ENCODE measurements at places on chromosomes 16 and 17. TPM values are rescaled to one million over a fixed set of nuclear protein-coding genes. Genes with fewer than 3 reads are reported as not detected.

USP22 gene
- polyA plus RNA-seq = 172 TPM

MFSD6L gene
- polyA plus RNA-seq = not detected

RNF213 gene
- 57.5 TPM for polyA plus RNA-seq

DOC2A gene
- polyA plus RNA-seq = 10.3 TPM

OR1A1 gene
- not detected for polyA plus RNA-seq

RASL10B gene
- polyA plus RNA-seq = 4.3 TPM

TACO1 gene
- polyA plus RNA-seq = 32.7 TPM

- H3K27me3 ChIP-seq = no peaks in the 10 kb centered on the region
- no peak overlapping the region for H3K27ac ChIP-seq
- no peak for DNase-seq
- H3K36me3 ChIP-seq = peaks cover 4% of the 10 kb centered on the region
Measured at GRCh38 chr17:80942423-80943345, 49.0 kb upstream of the CHMP6 start.

DNA sequence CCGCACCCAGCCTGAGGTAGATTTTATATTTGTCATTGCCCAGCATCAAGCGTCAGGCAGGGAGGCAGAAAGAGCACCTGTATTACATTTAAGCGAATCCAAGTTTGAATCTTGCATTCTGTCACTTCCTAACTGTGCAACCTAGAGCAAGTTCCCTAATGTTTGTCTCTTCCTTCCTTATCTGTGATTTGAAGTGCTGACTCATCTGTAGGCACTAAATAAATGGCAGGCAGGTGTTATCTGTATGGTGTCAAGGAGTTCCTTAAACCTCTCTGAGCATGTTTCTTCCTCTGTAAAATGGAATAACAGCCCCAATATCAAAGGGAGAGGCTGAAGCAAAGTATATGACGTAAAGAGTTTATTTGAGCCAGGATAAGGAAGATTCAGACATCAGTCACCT, 24.3 kb downstream of the GP2 start:
- no peak overlapping the region for H3K27ac ChIP-seq
- no peaks in the 10 kb centered on the region for H3K27me3 ChIP-seq
- H3K4me3 ChIP-seq = no peak overlapping the region
- no peak for DNase-seq

DNA sequence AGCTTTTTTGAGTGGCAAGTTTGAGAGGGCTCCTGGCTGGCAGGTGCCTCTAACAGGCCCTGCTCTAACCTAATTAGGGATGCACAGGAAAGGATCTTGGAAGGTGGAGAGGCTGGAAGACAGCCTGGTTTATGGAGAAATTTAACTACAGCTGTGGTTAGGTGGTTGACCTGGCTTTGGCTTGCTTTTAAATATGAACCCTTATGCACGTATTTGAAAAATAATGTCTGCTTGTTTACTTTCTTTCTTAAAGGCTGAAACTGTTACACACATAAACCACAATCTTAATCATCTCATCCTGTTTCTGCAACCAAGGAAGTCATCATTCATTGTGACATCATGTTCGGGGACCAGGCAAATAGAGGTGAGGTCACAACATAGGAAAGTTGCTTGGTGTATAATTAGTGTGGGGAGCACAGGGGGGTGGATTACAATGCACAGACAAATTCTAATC, 23.1 kb upstream of the DHRS13 start:
- no peak for DNase-seq
- peaks cover 16% of the 10 kb centered on the region for H3K4me1 ChIP-seq
- peaks cover 34% of the 10 kb centered on the region for H3K36me3 ChIP-seq
- no peak overlapping the region for H3K4me3 ChIP-seq
- peak overlapping the region; percentile 60 for H3K27ac ChIP-seq

GRCh38 chr17:72334205-72334604, 213.4 kb downstream of the SOX9 start:
- H3K4me3 ChIP-seq = no peak overlapping the region
- no peak for DNase-seq
- no peak overlapping the region for H3K27ac ChIP-seq
- H3K36me3 ChIP-seq = no peaks in the 10 kb centered on the region
- H3K27me3 ChIP-seq = no peaks in the 10 kb centered on the region
- H3K4me1 ChIP-seq = peaks cover 14% of the 10 kb centered on the region

DNA sequence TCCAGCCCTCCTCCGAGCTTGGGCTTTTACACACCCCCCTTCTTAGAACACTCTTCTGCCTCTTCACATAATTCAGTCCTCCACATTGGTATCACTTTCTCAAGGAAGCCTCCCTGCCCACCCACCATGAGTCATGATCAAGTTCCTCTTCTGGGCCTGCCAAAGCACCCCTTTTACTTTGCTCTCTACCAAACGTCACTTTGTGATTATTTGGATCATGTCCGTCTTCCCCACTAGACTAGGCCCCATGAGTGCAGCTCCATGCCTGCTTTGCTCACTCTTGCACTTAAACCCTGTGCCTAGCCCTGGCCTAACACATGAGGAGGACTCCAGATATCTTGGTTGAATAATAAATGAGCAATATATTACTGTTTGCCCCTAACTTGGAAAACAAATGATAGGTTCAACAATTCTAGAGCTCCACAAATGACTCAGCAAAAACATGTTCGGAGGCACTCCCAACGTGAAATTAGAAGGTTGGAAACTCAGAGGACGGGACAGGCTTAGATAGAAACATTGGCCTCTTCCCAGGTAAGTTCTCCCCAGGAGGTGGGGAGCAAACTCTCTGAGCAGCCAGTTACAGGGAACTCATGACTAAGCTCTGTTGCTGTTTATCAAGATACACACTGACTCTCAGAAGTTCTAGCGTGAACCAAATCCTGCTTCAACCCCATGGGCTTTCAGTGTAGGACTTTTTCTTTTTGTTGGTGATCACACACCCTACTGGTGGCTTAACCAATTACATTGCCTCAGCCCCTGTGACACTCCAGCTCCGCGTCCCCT, 28.3 kb downstream of the G6PC1 start:
- H3K27me3 ChIP-seq = peaks cover 4% of the 10 kb centered on the region
- H3K4me3 ChIP-seq = no peak overlapping the region
- no peaks in the 10 kb centered on the region for H3K4me1 ChIP-seq

GRCh38 chr16:11996433-11997330, 20.1 kb downstream of the SNX29 start:
- no peaks in the 10 kb centered on the region for H3K36me3 ChIP-seq
- no peaks in the 10 kb centered on the region for H3K4me1 ChIP-seq
- DNase-seq = no peak

- H3K27me3 ChIP-seq = no peaks in the 10 kb centered on the region
- H3K27ac ChIP-seq = no peak overlapping the region
- H3K4me1 ChIP-seq = peaks cover 16% of the 10 kb centered on the region
- peaks cover 24% of the 10 kb centered on the region for H3K36me3 ChIP-seq
Measured at GRCh38 chr16:50213939-50214519, 52.3 kb upstream of the ADCY7 start.

- no peak for DNase-seq
- H3K27ac ChIP-seq = no peak overlapping the region
- peaks cover 14% of the 10 kb centered on the region for H3K4me1 ChIP-seq
- peaks cover 6% of the 10 kb centered on the region for H3K36me3 ChIP-seq
- no peak overlapping the region for H3K4me3 ChIP-seq
- no peaks in the 10 kb centered on the region for H3K27me3 ChIP-seq
Measured at GRCh38 chr17:63596856-63597586, 3.7 kb upstream of the TACO1 start.

GRCh38 chr16:20839504-20839903, 33.2 kb downstream of the REXO5 start:
- H3K4me1 ChIP-seq = no peaks in the 10 kb centered on the region
- no peak overlapping the region for H3K4me3 ChIP-seq
- no peak overlapping the region for H3K27ac ChIP-seq
- H3K36me3 ChIP-seq = peaks cover 38% of the 10 kb centered on the region

DNA sequence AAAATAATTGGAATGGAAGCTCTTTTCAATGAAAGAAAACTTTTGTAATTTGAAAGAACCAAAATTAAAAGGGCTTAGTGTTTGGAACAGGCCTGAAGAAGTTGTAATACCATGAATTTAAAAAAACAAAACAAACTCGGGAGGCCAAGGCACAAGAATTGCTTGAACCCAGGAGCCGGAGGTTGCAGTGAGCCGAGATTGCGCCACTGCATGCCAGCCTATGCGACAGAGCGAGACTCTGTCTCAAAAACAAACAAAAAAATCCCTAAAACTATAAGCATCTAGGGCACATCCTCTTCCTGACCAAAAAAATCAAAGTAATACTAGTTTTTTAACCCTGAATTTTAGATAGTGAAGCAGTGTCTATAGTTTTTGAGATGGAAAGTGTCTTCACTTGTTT, 12.7 kb downstream of the CLTC start:
- no peak for DNase-seq
- H3K27me3 ChIP-seq = no peaks in the 10 kb centered on the region
- peaks cover 8% of the 10 kb centered on the region for H3K36me3 ChIP-seq
- H3K4me1 ChIP-seq = peaks cover 18% of the 10 kb centered on the region
- no peak overlapping the region for H3K4me3 ChIP-seq

DNA sequence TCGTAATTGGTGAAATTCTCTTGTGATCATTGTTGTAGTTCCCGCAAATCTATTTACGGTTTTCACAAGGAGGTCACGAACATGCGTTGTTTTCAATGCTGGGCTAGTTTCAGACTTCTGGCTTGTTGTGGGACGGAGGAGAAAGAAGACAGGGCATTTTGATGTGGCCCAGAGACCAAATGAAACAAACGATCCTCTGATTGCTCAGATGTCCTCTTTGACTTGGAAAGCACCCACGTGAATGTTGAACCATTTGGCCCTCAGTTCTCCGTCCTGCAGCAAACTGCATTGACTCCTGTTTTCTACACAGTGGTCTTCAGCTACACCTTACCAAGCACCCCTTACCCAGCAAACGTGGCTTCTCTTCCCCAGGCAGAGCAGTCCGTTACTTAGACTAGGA, 391.0 kb downstream of the WWOX start:
- no peak overlapping the region for H3K27ac ChIP-seq
- H3K4me3 ChIP-seq = no peak overlapping the region
- H3K27me3 ChIP-seq = no peaks in the 10 kb centered on the region
- H3K4me1 ChIP-seq = no peaks in the 10 kb centered on the region
- no peak for DNase-seq

- H3K36me3 ChIP-seq = no peaks in the 10 kb centered on the region
- H3K4me3 ChIP-seq = no peak overlapping the region
- no peaks in the 10 kb centered on the region for H3K27me3 ChIP-seq
- no peaks in the 10 kb centered on the region for H3K4me1 ChIP-seq
Measured at GRCh38 chr16:69048328-69049120, 56.9 kb upstream of the HAS3 start.

DNA sequence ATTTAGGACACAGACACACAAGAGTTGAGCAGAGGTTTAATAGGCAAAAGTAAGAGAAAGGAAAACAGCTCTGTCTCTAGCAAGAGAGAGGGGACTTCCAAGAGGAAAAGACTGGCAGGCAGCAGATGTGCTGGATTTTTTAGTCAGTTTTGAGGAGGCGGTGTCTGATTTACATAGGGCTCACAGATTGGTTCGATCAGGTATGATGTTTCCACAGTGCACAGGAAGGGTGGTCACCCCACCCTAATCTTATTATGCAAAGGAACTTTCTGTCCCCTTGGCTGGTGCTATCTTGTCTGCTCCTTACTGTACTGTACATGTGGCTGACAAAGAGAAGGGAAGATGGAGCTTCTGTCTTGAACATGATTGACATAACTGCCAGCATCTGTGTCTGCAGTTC, 25.3 kb downstream of the BFAR start:
- H3K36me3 ChIP-seq = peaks cover 47% of the 10 kb centered on the region
- DNase-seq = no peak
- H3K27ac ChIP-seq = no peak overlapping the region
- no peak overlapping the region for H3K4me3 ChIP-seq

DNA sequence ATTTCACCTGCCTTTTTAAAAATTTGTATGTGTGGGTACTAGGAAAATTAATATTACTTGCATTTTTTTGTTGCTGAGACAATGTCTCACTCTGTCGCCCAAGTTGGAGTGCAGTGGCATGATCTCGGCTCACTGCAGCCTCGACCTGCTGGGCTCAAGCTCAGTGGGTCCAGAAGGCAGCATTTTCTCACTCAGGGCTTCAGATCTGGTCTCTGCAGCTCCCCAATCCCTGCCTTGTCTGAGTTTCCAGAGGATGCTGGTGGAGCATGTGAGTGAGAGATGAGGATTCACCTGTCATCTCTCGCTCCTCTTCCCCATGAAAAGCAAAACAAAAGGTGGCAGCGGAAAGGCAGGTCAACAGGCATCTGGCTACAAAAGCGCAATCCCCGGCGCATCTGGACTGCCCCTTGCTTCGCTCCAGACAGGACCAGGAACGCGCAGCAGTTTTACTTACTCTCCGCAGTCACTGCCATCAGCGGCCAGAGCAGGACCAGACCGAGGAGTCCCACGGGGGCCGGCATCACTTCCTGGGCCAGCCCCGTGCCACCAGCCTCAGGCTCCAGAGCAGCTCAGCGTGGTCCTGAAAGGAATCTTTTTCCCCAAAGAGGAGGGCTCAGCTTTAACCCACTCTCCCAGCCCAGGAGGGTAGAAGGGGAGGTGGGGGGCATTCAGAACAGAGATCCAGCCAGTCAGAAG, 59.9 kb downstream of the LITAF start:
- no peaks in the 10 kb centered on the region for H3K4me1 ChIP-seq
- H3K27ac ChIP-seq = no peak overlapping the region
- no peaks in the 10 kb centered on the region for H3K27me3 ChIP-seq
- peak; percentile 72 for DNase-seq

GRCh38 chr17:7982666-7983065, 19.7 kb upstream of the GUCY2D start:
- H3K27me3 ChIP-seq = no peaks in the 10 kb centered on the region
- H3K4me3 ChIP-seq = peak overlapping the region; percentile 33
- H3K36me3 ChIP-seq = no peaks in the 10 kb centered on the region

DNA sequence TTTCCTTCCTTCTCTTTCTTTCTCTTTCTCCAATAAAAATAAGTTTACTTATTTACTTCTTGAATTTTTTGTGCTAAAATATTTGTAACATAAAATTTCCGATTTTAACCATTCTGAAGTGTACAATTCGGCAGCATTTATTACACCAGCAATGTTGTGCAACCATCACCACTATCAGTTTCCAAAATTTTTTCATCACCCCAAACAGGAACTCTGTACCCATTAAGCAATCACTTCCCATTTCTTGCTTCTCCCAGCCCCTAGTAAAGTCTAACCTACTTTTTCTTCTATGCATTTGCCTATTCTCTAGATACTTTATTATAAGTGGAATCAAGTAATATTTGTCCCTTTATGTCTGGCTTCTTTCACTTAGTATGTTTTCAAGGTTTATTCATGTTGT, 2.5 kb upstream of the HP start:
- DNase-seq = no peak
- H3K4me3 ChIP-seq = no peak overlapping the region
- no peaks in the 10 kb centered on the region for H3K4me1 ChIP-seq
- H3K36me3 ChIP-seq = no peaks in the 10 kb centered on the region
- H3K27me3 ChIP-seq = no peaks in the 10 kb centered on the region

GRCh38 chr16:64983963-64984362, 137.9 kb downstream of the CDH11 start:
- H3K36me3 ChIP-seq = peaks cover 60% of the 10 kb centered on the region
- H3K27ac ChIP-seq = peak overlapping the region; percentile 34
- peak; percentile 32 for DNase-seq
- H3K4me3 ChIP-seq = no peak overlapping the region
- no peaks in the 10 kb centered on the region for H3K27me3 ChIP-seq
- no peaks in the 10 kb centered on the region for H3K4me1 ChIP-seq

GRCh38 chr17:153851-154250, 16.5 kb downstream of the SCGB1C2 start:
- H3K36me3 ChIP-seq = no peaks in the 10 kb centered on the region
- H3K27ac ChIP-seq = no peak overlapping the region
- no peaks in the 10 kb centered on the region for H3K4me1 ChIP-seq

GRCh38 chr16:6279286-6279685, 1053.4 kb upstream of the RBFOX1 start:
- H3K4me3 ChIP-seq = no peak overlapping the region
- DNase-seq = no peak
- H3K27ac ChIP-seq = no peak overlapping the region
- H3K4me1 ChIP-seq = no peaks in the 10 kb centered on the region
- no peaks in the 10 kb centered on the region for H3K36me3 ChIP-seq
